ENCODE measurements at places on chromosomes 7 and 10.

- no peak for DNase-seq
These were observed 263.5 kb downstream of the ZEB1 start for GRCh38 chr10:31582365-31583052.

- DNase-seq, result peak; percentile 4
These were observed 20.6 kb upstream of the PDCD4 start for GRCh38 chr10:110851020-110851612.

- DNase-seq, result no peak
These were observed 3.8 kb downstream of the PRKCQ start for GRCh38 chr10:6576326-6576725.

DNA sequence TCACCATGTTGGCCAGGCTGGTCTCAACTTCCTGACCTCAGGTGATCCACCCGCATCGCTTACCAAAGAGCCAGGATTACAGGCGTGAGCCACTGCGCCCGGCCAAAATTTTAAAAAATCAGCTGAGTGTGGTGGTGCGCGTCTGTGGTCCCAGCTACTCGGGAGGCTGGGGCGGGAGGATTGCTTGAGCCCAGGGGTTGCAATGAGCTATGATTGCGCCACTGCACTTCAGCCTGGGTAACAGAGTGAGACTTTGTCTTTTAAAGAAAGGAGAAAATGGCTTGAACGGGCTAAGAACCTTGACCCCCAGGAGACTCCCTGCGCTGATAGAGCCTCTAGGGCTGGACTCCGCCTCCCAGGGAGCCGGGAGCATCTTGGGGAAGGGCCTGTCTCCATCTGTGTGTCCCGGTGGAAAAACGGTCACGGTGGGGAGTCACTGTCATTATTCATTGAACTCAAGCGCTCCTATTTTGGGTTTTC, 760 bp upstream of the KCTD7 start:
- peak; percentile 73 for DNase-seq

GRCh38 chr7:39617005-39617404, 6.4 kb upstream of the RALA start:
- DNase-seq, result no peak

GRCh38 chr10:47147186-47147585, 152.8 kb upstream of the GDF10 start:
- no peak for DNase-seq

DNA sequence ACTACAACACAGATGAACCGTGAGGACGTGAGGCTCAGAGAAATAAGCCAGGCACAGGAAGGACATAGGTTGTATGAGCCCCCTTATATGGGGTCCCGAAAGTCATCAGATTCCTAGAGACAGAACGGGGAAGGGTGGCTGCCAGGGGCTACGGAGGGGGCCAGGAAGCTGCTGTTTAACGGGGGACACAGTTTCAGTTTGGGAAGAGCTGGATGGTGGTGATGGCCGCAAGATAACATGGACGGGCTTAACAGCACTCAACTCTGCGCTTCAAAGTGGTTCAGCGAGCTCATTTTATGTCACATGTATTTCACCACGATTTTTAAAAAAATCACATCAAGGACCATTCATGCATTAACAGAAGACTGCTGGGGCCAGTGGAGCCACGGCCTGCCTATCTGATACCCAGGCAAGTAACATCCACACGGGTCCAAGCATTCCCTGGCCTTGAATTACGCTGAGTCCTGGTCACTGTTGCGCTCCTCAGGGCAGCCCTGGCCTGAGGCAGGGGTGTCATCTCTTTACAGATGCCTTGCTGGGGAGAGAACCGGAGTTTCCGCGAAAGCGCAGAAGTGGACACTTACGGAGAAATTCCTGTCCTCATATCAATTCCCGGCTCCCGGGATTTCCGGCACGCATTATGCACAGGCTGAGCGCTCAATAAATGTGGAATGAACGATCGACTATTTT, 1.5 kb downstream of the CARD11 start:
- no peak for DNase-seq

GRCh38 chr10:113856563-113856962, 2.1 kb downstream of the NHLRC2 start:
- DNase-seq, result no peak

GRCh38 chr10:78781251-78781913, 287.4 kb upstream of the ZMIZ1 start:
- DNase-seq, result no peak

DNA sequence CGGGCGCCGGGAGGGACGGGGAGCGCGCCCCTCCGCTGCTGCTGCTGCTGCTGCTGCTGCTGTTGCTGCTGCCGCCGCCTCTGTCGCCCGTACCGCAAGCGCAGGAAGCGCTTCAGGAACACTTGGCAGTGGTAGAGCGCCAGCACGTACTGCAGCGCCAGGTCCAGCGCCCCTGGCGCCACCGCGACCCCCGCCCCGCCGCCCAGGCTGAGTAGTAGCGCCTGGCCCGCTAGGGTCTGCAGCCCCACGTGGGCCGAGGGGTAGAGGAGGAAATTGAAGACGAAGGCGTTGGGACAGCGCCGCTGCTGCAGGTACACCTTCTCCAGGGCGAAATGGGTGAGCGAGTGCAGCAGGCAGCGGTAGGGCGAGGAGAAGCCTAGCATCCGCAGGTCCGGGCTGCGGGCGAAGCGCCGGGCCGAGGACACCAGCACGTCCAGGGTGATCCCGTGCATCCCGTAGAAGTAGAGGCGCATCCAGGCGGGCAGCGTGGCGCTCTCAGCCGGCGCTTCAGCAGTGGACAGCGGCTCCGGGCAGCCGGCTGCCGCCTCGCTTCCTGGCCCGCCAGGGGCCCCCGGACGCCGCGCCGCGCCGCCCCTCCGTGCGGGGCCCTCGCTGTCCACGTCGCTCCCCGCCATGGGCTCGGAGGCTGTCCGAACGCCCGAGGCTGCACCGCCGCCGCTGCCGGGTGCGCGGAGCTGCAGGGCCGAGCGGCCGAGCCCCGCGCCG, at the start of gene TMEM229A:
TSS of gene TMEM229A (minus strand) at position 699 of the 726 bp plus-strand sequence. CDS start at position 635, 64 bp downstream.
- peak; percentile 86 for DNase-seq

DNA sequence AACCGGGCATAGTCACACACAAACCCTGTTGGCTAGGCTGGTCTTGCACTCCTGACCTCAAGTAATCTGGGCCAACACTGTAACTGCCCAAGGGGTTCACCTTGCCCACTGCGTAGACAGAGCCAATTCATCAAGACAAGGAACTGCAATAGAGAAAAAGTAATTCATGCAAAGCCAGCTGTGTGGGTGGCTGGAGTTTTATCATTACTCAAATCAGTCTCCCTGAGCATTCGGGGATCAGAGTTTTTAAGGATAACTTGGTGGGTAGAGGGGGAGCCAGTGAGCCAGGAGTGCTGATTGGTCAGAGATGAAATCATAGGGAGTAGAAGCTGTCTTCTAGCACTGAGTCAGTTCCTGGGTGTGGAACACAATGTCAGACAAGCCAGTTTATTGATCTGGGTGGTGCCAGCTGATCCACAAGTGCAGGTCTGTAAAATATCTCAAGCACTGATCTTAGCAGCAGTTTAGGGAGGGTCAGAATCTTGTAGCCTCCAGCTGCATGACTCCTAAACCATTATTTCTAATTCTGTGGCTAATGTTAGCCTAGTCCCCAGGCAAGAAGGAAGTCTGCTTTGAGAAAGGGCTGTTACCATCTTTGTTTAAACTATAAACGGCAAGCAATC, 15.6 kb upstream of the FXYD4 start:
- DNase-seq, result no peak

DNA sequence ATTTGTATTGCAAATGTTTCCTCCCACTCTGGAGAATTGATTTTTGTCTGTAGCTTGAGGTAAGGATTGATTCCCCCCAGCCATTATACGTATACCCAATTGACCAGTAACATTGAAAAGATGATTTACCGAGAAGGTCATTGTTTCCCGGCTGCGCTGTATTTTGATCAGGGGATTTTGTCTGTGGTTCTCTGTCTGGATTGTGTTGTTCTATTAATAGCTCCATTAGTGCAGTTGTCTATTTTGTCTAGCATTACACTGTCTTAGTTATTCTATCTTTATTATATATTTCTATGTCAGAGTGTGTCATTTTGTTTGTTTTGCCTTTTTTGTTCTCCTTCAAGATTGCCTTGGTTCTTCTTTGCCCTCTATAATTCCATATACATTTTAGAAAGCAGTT, 37.7 kb downstream of the AHR start:
- DNase-seq, result no peak

DNA sequence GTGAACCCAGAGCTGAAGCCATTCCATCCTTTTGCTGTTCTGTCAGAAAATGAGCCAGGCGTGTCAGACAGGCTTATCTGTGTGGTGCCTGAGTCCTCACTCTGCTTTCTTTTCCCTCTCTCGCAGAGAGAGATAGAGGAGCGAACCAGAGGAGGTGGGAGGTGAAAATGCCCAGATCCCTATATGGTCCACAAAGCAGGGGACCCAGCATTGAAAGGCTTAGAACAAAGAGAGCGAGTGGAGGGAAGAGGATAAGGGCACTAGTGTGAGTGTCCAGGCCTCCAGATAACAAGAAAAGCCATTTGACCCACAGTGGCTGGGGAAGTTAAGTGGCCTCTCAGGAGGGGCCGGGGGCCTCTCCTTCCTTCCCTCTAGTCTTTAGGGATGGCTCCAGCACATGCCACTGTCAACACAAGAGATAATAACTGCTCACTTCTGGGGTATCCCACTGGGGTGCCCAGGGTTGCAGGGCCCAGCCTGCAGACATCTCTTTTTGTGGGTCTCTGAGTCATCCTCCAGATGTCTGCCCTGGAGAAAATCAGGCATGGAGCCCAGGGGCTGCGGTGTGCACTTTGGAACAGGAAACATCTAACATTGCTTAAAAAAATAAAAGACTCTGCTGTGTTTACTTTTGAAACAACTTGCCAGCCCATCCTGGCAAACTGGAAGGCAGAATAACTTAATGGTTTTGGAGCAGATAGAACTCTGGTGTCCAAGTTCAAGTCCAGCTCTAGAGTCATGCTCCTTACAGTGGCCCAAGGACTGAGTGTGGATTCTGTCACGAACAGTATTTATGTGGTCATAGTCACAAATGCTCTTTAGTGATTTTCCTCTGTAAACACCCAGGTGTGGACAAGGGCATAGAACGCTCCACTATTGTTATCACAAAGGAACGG, 189.5 kb downstream of the CXCL12 start:
- DNase-seq, result no peak

DNA sequence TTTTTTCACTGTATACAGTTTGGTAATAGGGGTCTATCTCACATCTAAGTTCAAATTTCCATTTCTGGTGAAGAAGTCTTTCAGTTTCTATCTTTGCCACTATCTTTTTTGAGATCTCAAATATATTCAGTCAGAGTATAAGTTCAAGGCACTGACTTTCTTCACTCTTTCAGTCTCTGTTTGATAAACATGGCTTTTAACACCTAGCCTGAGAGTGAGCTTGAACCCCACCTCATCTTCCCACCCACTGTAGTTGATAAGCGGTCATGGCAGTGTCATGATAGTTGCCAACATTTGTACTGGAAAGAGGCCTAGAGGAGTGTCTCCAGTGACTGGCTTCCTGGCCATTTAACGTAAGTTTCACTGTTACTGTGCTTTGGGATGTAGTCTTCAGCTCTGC, 41.2 kb upstream of the AGR3 start:
- DNase-seq, result no peak

DNA sequence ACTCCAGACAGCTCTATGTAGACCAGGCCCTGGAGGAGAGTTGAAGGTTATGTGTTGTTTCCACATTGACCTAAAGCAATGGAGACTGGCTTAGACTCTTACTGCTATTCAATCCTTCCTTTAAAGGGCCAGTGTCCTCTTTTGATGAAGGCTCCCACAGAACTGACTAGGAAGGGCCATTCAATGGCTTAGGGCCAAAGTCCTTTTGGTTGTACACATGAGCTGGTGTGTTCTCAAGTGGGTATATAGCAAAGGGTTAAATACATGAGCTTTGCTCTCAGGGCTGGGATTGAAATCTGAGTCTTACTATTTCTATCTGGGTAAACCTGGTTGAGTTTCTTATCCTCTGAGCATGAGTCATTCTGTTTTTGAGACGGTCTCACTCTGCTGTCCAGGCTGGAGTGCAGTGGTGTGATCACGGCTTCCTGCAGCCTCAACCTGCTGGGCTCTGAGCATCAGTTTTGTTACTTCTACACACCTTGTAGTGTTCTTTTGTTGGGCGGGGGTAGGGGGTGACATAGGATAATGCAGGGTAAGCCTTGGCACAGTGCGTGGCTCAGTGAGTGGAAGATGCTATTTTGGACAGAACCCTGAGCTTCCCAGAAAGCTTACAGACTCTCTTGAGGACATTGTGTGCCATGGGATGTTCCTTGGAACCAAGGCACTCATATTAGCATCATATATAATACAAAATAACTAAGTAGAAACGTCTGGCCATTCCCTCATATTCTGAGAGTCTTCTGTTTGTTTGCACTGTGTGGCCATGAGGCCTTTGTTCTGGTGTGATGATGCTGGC, 90.1 kb downstream of the ABCC2 start:
- DNase-seq, result no peak

- DNase-seq, result peak; percentile 56
These were observed 1.3 kb downstream of the MBLAC1 start for GRCh38 chr7:100127866-100128636.

- DNase-seq, result peak; percentile 62
These were observed 5.4 kb downstream of the PSD start for GRCh38 chr10:102413053-102413705.

DNA sequence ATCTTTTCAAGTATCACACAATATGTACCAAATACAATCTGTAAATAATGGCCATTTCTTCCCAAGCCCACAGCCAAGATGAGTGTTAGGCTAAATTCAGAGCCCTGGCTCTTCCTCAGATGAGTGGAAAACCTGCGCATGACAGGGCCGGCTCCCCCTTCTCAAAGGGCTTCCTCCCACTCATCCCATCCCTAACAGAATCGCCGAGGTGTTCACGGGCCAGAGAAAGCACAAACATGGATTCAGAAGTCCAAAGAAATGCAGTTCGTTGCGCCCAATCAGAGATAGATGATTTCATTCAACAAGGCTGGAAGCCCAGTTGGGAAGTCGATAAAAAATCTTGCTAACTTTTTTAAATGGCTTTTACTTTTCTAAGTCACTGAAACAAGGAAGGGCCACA, 121.8 kb downstream of the UBE2H start:
- DNase-seq, result no peak

- DNase-seq, result no peak
These were observed 588 bp downstream of the CYREN start for GRCh38 chr7:135169964-135170273.

GRCh38 chr7:140989068-140989467, 25.7 kb downstream of the MRPS33 start:
- DNase-seq, result peak; percentile 24

GRCh38 chr7:16619979-16620408, 25.6 kb downstream of the ANKMY2 start:
- no peak for DNase-seq

- DNase-seq, result no peak
These were observed 820.7 kb downstream of the GRID1 start for GRCh38 chr10:85545874-85546273.

GRCh38 chr7:47320296-47320695, 261.6 kb downstream of the TNS3 start:
- no peak for DNase-seq

GRCh38 chr7:138784692-138785091, 13.1 kb upstream of the TMEM213 start:
- peak; percentile 68 for DNase-seq

GRCh38 chr7:25288556-25289307, 60.4 kb upstream of the NPVF start:
- no peak for DNase-seq

DNA sequence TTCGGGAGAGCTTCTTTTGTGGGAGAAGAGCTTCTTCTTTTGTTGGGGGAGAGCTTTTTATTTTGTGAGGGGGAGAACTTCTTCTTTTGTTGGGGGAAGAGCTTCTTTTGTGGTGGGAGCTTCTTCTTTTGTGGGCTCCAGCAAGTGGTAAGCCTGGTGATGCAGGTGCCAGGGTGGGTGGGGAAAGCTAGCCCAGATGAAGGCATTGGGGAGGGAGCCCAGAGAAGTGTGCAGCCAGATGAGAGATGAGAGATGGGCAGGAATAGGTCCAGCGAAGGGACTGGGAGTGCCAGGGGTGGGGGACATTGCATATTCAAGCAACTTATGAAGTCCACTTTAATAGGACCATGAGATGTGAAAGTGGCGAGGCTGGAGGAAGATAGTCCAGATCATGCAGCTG, 9.7 kb downstream of the ADRA2A start:
- DNase-seq, result no peak
